Vagina (tissue), 2 donors: ENCODE measurements at places on chromosomes 6 and 20. TPM values are rescaled to one million over a fixed set of nuclear protein-coding genes. Genes with fewer than 3 reads are reported as not detected.

Gene SPATS1
- not detected for total RNA-seq

Gene SCAF8
- 37.8 TPM for total RNA-seq

DNA sequence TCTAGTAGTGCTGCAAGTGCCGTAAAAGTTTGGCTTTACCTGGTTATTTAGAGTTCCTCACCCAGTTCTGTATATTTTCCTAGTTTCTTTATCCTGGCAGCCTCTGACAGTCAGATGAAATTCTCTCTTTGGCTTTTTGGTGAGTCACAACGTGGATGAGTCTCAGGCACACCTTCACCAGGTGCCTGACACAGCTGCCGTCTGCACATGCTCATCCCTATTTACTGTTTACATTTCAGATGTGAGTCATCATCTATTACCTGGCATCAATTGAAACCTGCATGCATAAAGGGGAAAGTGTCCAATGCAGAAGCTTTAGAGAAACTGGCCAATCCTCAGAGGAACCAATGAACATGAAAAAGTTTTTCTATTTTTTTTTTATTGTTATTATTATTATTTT lies 33.3 kb upstream of the ADGRF4 start:
- no peak overlapping the region for H3K4me3 ChIP-seq
- no peaks in the 10 kb centered on the region for H3K4me1 ChIP-seq
- no peak overlapping the region for H3K27ac ChIP-seq
- H3K27me3 ChIP-seq = no peaks in the 10 kb centered on the region
- DNase-seq = no peak
- no peaks in the 10 kb centered on the region for H3K36me3 ChIP-seq

DNA sequence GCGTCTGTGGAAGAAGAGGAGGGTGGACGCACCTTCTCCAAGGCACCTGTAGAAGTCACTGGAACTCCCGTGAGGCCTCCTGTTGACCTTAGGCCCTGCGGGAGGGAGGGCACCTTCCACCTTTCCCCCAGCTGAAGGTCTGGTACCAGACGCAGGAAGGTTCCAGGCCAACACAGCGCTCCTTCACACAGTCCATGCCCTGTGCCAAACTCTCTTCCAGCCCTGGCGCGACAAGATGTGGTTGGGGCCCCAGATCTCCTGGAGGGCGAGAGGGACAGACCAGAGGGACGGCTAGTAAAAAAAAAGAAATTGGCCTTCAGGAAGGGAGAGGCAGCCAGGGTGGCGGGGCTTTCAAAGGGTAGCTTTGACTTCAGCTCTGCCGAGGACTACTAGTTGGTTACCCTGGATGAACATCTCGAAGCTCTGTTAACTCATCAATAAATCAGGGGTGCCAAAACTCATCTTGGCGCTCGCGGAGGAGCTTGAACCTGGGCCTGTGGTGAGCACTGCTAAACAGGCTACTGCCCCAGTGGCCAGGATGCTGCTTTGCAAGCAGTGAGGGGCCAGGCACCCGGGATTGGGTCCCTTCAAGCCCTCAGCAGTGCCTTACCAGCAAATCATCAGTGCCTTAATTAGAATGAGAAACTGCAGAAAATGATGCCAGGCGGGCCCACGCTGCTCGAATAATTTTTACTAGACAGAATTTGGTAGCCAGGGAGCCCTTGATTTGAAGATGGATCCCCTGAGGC lies 14.9 kb downstream of the AARS2 start:
- no peaks in the 10 kb centered on the region for H3K27me3 ChIP-seq
- peak overlapping the region; percentile 45 for H3K4me3 ChIP-seq
- no peak for DNase-seq
- H3K36me3 ChIP-seq = peaks cover 30% of the 10 kb centered on the region

- no peaks in the 10 kb centered on the region for H3K36me3 ChIP-seq
- H3K4me1 ChIP-seq = no peaks in the 10 kb centered on the region
- H3K4me3 ChIP-seq = no peak overlapping the region
- H3K27ac ChIP-seq = no peak overlapping the region
Observed at GRCh38 chr20:58139849-58140786, 88.3 kb downstream of the ANKRD60 start.

DNA sequence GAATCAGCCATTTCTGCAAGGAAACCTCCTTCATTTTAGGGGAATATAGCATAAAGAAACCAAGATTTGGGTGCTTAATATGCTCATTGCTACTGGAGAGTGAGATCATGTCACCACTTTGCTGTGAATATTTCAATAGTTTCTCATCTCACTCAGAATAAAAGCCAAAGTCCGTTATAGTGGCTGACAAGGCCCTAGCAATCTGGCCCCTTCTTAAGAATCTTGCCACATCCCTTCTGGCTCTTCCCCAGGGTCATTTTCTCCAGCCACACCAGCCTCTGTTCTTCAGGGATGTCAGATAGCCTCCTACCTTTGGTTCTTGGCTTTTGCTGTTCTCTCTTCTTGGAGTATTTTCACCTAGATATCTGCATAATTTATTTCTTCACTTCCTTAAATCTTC lies 24.8 kb upstream of the MLIP start:
- H3K4me3 ChIP-seq = no peak overlapping the region
- H3K36me3 ChIP-seq = no peaks in the 10 kb centered on the region
- H3K27ac ChIP-seq = no peak overlapping the region
- H3K27me3 ChIP-seq = no peaks in the 10 kb centered on the region

- H3K27ac ChIP-seq = no peak overlapping the region
- DNase-seq = no peak
- no peak overlapping the region for H3K4me3 ChIP-seq
- no peaks in the 10 kb centered on the region for H3K36me3 ChIP-seq
Observed at GRCh38 chr6:123888771-123889513, 85.3 kb downstream of the NKAIN2 start.
